ENCODE measurements at places on chromosomes 11 and 22.

DNA sequence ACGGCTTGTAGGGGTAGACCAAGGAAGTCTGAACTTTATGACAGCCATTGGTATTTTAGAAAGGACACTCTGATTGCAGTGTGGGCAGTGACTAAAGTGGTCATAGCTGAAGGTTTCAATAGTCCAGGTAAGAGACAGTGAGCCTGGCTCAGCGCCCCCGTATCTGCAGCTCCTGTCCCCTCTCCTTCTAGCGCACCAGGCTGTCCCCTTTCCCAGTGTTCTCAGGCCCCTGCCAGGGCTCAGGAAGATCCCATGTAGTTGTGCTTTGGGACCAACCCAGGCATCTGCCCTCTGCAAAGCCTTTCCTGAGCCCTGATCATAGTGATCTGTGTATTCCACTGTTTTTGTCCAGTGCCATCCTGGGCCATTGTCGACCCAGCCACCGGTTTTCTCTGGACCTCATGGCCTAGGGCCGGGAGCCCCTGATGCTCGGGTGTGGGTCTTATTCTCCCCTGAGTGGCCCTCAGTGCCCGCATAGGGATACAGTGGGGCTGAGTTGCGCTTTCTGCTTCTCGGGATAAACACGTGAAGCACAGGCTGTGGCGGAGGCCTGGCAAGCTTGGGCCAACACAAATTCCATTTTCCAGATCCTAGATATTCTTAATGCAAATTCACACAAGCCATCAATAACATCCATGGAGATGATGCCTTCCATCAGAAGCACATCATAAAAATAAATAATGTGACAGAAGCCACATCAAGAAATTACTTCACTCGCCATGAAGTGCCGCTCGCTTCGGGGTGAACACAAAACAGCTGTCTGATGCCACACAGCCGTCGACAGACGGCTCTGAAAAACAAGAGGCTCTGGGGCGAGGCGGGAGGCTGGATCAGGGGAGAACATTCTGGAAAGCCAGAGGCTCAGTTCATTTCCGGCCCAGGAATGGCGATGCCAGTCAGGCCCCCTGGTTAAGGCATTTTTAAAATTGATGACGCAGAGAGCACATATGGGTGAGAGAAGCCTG is 805.0 kb downstream of the TBC1D22A start:
- DNase-seq: no peak

DNA sequence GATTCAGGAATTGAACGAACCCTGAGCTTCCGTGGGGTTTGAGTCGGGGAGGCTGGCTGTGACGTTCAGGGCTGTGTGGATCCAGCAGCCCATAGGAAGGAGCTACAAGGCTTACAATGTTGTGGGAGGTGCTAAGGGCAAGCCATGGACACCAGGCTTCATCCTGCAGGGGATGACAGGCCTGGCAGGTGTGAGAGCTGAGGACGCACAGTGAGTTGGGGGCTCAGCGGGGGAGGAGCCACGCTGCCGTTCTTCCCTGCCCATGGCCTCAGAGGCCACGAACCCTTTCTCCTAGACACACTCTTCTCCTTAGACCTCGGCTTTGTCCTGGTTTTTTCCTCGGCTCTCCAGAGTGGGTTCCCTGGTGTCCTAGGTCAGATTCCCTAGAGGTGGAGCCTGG is 113.3 kb upstream of the SLC22A12 start:
- DNase-seq: no peak

GRCh38 chr11:94972700-94973098 is 657 bp downstream of the CWC15 start:
- no peak for DNase-seq

- DNase-seq: no peak
Measured at GRCh38 chr22:35051791-35052190, 14.2 kb upstream of the ISX start.

DNA sequence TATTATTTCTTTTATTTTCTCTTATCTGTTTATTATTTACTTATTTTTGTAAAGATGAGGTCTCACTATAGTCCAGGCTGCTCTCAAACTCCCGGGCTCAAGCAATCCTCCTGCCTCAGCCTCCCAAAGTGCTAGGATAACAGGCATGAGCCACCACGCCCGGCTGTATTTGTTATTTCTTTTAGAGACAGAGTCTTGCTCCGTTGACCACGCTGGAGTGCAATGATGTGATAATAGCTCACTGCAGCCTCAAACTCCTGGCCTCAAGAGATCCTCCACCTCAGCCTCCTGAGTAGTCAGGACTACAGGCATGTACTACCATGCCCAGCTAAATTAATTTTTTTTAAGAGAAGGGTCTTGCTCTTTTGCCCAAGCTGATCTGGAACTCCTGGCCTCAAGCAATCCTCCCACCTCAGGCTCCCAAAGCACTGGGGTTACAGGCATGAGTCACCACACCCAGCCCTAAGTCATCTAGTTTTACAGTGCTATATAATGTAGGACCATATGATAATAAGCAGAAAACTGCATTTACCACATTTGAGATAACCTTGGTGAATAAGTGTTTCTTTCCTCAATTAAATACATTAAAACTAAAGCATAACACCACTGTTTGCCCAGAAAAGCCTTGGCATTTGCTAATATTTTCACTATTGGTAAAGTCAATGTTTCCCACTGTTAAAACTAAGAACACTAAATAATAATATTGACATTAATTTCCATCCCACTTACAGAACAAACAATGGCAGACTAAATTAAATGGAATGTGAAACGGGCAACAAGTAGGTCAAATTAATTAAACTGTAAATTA is 127.5 kb downstream of the SIK3 start:
- no peak for DNase-seq

GRCh38 chr22:33057363-33057995 is 702 bp downstream of the SYN3 start:
- no peak for DNase-seq

GRCh38 chr11:72038491-72038890 is 39.8 kb downstream of the IL18BP start:
- no peak for DNase-seq

- no peak for DNase-seq
Measured at GRCh38 chr11:100928426-100928825, 201.2 kb downstream of the PGR start.

GRCh38 chr11:74721479-74721835 is 9.8 kb downstream of the CHRDL2 start:
- DNase-seq: no peak

DNA sequence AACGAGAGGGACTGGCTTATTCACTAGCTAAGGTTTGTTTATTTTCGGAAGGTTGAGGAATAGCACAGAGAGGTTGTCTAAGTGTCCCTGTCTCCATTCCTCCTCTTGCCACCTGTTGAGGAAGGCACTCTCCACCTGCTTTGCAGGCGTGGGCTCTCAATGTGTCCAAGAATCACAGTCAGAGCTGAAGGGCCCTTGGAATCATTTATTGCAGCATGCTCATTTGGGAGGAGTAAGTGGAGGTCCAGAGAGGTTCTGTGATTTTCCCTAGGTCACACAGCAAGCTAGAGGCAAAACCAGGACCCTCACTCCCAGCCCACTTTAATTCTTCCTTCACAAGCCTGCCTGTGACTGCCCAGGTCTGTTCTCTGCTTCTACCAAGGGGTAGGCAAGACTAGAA is 21.3 kb downstream of the ZBTB16 start:
- no peak for DNase-seq

DNA sequence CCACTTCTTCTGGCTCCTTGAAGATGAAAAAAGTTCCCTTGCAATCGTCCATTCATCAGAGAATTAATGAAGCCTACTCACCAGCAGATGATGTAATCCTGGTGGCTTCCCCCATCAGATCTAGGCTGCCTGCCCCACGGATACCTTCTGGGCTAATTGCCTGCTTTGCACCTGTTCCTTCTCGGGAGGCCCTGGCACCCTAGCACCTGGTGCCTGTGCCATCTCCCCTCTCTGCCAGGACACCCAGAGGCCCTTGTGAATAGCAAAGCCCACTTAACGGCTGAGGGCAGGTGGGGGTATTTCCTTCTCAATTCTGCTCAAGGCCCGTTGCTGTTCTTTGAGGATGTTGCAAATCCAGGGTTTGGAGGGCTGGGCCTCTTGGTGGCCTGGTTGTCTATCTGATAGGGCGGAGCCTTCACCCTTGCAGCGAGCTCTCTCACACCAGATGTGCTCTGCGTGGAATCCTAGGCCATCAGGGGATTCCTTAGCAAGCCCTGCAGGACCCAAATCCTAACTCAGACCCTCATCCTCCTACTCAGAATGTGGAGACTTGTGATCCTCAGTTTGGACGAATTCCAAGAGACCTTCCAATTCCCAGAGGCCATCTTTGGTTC is at the start of gene LMO2:
TSS of gene LMO2 (minus strand) at position 363 of the 614 bp plus-strand sequence. CDS start 22,360 bp downstream, outside the sequence.
- DNase-seq: no peak

GRCh38 chr11:99537681-99538080 is 516.9 kb downstream of the CNTN5 start:
- no peak for DNase-seq

- DNase-seq: no peak
Measured at GRCh38 chr11:117818041-117818873, 6.3 kb downstream of the FXYD2 start.

DNA sequence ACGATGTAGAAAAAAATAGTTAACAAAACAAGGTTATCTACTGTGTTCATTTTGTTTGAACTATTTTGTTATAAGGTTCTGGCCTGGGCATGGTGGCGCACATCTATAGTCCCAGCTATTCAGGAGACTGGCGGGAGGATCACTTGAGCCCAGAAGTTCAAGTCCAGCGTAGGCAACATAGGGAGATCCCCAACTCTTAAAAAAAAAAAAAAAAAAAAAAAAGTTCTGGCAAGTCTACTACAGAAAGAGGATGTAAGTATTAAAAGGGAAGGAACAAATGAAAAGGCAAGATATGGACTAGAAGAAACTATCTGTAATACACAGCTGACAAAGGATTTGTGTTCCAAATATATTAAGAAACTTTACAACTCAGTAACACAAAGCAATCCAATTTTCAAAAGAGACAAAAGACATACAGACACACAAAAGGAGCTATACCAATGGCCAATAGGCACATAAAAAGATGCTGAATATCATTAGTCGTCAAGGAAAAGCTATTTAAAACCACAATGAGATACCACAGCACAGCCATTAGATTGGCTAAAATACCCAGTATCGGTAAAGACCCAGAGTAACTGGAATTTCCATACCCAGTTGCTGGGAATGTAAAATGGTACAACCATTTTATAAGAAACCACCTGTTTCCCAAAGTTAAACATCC is 27.4 kb downstream of the RRAS2 start:
- DNase-seq: no peak

DNA sequence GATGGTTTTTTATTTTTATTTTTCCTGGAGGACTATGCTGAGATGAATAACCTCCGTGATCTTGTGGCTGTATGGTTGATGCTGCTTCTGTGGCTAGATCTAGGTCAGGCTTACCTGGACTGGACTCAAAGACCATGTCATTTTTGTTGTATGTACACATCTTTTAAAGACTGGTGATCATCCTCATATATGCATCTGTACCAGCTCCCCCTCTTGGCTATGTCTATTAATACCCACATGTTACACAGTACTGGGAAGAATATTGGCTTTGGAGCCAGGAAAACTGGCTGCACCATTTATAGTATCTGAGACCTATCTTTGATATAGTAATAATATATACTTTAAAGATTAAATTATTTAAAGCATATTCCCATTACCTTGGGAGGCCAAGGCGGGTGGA is 18.4 kb upstream of the PITPNB start:
- no peak for DNase-seq

All from H1 (cell line).